Inflammatory macrophage (primary cell): ENCODE measurements at places on chromosomes 5 and 9.

GRCh38 chr5:78269088-78269703 lies 25.3 kb downstream of the AP3B1 start:
- DNase-seq: no peak

- peak; percentile 12 for DNase-seq
Observed at GRCh38 chr5:178677429-178677828, 50.6 kb upstream of the CLK4 start.

GRCh38 chr9:131330814-131331600 lies 41.5 kb downstream of the PLPP7 start:
- no peak for DNase-seq

DNA sequence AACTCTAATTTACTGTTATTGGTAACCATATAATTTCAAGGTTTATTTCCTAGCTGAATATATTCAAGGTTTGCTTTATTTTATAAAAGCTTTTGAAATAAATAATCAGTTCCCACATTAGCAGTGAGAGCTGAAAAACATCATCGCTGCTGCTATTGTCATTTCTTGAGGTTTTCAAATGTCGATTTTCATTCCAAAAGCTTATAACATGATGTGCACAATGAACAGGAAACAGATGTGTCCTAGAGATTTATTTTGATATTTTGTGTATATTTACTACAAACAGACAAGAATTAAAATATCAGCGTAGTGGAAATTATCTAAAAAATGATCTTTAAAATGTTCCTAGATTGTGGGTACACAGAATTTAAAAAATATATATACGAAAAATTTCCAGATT lies 10.5 kb upstream of the ITGA1 start:
- no peak for DNase-seq

- no peak for DNase-seq
Observed at GRCh38 chr9:9102295-9102694, 1302.7 kb upstream of the DMAC1 start.

GRCh38 chr5:10538789-10539686 lies 24.8 kb upstream of the ANKRD33B start:
- DNase-seq: no peak

GRCh38 chr9:127723444-127723843 lies 7.6 kb downstream of the TTC16 start:
- no peak for DNase-seq

DNA sequence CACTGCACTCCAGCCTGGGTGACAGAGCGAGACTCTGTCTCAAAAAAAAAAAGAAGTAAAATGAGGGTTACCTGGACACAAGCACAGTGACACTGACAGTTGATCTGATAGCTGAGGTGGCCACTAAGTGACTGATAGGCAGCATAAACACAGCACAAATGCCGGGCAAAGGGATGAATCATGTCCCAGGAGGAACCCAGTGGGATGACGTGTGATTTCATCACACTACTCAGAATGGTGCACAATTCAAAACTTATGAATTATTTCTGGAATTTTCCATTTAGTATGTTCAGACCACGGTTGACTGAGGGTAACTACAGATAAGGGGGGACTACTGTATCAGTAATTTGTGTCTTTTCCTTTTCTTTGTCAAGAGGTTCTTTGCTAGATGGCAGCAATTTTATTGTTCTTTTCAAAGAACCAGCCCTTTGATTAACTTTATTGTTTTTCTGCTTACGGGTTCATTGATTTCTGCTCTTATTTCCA lies 34.3 kb upstream of the RNF130 start:
- DNase-seq: peak; percentile 45

GRCh38 chr5:15683332-15683731 lies 183.4 kb downstream of the FBXL7 start:
- no peak for DNase-seq

GRCh38 chr9:71762900-71763653 lies 5.2 kb downstream of the CEMIP2 start:
- DNase-seq: no peak

- DNase-seq: no peak
Observed at GRCh38 chr5:145345511-145346287, 489.4 kb downstream of the PRELID2 start.

- DNase-seq: no peak
Observed at GRCh38 chr5:169196059-169196458, 104.9 kb downstream of the SLIT3 start.

DNA sequence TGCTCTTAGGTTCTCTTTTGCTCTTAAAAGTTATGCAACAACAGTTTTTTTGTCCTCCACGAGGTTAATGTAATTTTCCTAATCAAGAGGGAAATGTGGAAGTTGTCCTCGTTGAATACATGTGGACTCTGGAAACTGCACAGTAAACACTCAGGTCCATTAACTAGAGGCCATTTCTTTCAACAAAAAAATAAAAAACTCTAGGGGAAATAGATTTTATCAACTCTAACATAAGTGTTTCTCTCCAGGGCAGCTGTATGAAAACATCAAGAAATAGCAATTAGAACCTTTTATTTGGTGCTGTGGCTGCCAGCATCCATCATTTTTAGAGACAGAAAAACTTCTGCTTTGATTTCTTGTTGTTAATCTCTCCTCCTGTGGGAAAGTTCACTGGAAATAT lies 288.6 kb downstream of the ICE1 start:
- no peak for DNase-seq

- no peak for DNase-seq
Observed at GRCh38 chr5:19739671-19740070, 248.3 kb downstream of the CDH18 start.

- peak; percentile 62 for DNase-seq
Observed at GRCh38 chr5:132829742-132830435, 558 bp downstream of the SHROOM1 start.

- peak; percentile 11 for DNase-seq
Observed at GRCh38 chr5:371811-372555, 50.5 kb downstream of the AHRR start.

- no peak for DNase-seq
Observed at GRCh38 chr9:114089206-114089840, 9.8 kb downstream of the KIF12 start.

- peak; percentile 86 for DNase-seq
Observed at GRCh38 chr5:172429201-172429940, 25.0 kb downstream of the SH3PXD2B start.

DNA sequence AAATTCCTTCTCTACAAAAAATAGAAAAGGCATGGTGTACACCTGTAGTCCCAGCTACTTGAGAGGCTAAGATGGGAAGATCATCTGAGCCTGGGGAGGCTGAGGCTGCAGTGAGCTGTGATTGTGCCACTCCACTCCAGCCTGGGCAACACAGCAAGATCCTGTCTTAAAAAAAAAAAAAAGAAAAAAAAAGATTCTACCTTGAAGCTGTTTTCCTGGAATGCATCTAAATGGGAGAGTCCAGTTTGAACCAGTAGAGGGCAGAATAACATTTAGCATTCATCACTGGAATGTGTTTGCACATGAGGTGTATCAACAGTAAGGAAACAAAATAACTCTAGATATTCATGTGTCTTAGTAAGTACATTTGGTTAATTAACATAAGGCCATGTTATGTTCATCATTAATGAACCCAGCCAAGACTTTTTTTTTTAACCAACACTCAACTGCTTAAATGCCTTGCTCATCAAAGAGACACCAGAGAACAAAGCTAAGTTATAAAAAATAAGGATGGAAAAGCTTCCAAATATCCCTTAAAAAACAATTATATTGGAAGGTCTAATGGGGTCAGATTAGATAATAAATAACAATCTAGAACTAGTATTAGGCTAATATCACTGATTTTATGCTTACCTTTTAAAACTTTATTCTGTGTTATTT lies 16.1 kb downstream of the IFNE start:
- DNase-seq: peak; percentile 67
